Activated T-helper 1 cell treated with anti-CD3 and anti-CD28 coated beads, Interleukin-2, amount 50 U/mL, for 16 hours (primary cell): ENCODE measurements at places on chromosomes 7 and 10.

DNA sequence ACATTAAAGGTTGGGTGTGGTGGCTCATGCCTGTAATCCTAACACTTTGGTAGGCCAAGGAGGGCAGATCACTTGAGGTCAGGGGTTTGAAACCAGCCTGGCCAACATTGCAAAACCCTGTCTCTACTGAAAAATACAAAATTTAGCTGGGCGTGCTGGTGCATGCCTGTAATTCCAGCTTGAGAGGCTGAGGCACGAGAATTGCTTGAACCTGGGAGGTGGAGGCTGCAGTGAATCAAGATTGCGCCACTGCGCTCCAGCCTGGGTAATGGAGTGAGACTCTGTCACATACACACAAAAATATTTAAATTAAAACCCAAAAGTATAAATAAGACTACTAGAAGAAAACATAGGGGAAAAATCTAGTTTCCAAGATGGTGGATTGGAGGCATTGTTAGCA is 41.9 kb upstream of the CDK13 start:
- DNase-seq, result no peak

GRCh38 chr7:136869991-136870865 is 1.8 kb downstream of the CHRM2 start:
- no peak for DNase-seq

GRCh38 chr10:110324201-110324804 is 19.6 kb upstream of the SMNDC1 start:
- DNase-seq, result no peak

GRCh38 chr7:97342512-97342911 is 225.0 kb downstream of the SDHAF3 start:
- no peak for DNase-seq

- no peak for DNase-seq
Observed at GRCh38 chr7:45384499-45384898, 189.7 kb upstream of the ADCY1 start.

GRCh38 chr7:97145068-97145467 is 27.6 kb downstream of the SDHAF3 start:
- DNase-seq, result no peak

DNA sequence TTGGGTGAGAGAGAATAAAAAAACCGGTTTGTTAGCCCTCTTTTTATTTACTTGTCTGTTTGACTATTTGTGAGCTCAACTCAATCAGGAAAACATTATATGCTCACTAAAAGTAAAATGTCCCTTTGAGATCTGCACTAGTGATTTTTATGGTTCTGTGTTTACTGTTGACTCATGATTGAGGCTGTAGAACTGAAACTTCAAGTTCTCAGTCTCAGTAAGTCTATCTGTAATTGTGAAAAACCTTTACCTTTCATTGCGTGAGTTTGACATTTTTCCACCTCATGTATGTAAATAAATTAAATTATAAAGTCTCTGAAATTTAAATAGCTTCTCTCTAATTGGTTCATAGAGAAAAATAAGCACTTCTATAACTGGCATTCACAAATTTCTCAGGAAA is 17.0 kb upstream of the CASD1 start:
- DNase-seq, result no peak

DNA sequence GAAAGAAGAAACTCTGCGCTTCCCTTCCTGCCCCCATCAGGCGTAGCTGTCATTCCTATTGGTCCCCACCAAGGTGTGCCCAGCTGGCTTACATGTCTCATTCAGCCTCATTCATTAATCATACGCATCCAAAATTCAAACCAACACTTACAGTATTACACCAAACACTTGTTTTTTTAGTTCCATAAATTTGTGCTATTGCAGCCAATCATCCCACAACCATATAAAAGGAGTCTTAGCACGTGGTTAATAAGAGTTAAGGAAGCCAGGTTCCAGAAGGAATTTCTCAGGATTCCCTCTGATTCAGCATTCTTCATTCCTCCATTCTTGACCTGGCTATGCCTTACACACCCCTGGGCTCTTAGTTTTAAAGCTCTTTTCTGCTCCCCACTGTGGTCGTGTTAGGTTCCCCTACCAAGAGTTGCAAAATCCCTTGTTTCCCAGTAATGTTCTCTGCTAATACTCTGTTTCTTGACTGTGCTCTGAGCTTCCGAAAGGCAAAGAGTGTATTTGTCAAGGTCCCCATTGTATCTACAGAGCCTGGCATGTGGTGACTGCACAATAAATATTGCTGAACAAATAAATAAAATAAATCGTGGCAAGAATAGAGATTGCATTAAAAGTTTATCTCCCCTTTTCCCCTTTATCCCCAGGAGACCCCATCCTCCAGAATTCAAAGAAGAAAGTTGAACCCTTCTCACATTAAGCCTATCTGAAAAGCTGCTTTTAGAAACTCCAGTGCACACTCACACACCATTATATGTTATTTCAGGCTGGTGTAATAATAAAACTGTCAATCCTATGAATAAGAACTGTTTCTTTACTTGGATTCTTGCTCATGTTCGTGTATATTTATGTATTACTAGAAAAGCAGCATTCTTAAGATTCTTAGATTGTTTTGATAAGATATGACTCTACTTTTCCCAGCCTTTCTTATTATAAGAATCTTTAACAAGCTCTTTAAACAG is 514.4 kb downstream of the INHBA start:
- no peak for DNase-seq
